Hematopoietic multipotent progenitor cell treated with erythropoietin and hydrocortisone succinate and interleukin-3 and kit ligand, for 17 days (in vitro differentiated cells): ENCODE measurements at places on chromosomes 5 and 9.

- DNase-seq, result no peak
Observed at GRCh38 chr5:29089591-29090130, 2051.3 kb upstream of the CDH9 start.

GRCh38 chr5:1544294-1544961 is 20.7 kb upstream of the LPCAT1 start:
- no peak for DNase-seq

- DNase-seq, result no peak
Observed at GRCh38 chr5:38556599-38557307, at the start of gene LIFR. TSS of gene LIFR (minus strand) at chr5:38556646. CDS start at chr5:38530647, 25,999 bp downstream.

- DNase-seq, result no peak
Observed at GRCh38 chr5:67178085-67178484, 18.5 kb downstream of the CD180 start.

DNA sequence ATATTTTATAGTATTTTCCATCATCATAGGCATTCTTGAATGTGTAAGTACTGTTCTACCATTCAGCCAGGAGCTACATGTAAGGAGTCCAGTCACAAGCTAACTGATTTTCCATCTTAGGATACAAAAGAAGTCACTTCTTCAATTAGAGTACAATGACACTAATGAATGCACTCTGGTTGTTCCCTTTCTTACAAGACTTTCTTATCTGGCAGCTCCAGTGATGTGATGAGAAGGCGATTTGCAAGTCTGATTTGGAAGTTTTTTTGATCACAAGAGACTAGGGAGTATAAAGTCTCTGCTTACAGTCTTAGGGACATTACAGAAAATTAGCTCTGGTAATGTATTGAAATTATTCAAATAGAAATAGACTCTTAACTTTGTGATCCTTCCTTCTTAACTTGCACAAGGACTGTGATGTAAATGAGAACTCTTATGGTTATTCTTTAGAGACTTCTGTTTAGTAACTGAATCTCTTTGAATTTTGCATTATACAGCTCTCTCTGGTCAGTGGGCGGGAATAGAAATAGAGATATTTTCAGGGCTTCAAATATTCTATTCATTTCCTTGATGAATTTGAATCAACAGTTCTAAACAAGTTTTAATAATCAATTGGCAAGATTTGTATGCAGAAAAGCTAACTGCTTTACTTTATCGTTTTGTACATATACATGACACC is 130.4 kb upstream of the CDH6 start:
- DNase-seq, result no peak

DNA sequence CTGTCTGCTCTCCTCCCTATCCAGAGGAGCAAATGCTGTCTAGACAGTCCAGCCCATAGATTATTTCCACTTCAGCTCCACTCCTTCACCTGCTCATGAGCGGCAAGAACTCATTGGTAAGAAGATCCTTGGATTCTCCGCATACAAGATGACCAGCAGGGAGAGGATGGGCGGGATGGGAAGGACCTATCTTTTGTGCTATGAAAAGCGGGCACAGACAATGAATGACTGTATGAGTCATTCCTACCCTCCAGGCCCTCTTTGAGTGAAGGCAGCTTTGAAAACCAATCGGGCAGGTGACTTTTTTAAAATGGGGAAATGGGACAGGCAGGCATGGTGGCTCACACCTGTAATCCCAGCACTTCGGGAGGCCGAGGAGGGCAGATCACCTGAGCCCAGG is 49.4 kb downstream of the SMIM23 start:
- no peak for DNase-seq

DNA sequence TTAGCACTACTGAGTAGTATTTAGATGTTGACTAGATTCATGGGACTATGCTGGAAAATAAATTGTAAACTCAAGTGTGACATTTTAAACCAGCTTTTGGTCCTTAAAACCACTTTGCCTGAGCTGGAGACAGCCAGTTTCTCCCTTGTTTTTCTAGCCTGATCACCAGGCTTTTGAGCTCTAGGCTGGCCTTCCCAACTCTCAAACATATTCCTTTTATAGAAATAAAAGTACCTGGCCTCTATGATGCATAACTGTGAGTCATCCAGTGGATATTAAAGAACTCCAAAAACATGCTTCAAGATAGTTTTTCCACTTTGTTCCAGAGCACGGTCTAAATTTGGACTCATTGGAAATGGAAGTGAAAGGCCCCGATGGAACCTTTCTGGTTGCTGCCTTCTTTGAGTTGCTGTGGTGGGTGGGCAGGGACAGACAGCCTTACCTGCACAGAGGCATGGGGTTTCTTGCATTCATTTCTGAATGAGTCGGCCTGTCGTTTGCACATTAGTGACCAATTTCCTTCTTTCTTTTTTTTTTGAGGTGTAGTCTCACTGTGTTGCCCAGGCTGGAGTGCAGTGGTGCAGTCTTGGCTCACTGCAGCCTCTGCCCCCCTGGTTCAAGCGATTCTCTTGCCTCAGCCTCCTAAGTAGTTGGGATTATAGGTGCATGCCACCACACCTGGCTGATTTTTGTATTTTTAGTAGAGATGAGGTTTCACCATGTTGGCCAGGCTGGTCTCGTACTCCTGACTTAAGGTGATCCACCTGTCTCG is 43.1 kb downstream of the TRIO start:
- DNase-seq, result no peak

DNA sequence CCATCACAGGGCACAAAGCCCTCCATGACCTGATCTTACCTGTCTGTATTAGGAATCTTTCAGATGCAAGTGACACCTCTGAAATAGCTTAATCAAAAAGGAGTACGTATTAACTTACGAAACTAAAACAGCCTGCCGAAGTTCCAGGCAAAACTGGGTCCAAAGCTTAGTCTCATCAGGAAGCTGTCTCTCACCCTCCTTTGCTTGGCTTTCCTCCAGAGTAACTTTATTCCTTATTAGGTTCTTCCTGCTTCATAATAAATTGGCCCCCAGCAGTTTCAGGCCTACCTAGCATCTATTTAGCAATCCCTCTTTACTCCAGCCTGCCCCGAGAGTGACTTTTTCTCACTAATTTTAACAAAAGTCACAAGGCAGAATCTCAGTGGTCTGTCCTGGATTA is 58.4 kb upstream of the STK32A start:
- no peak for DNase-seq

GRCh38 chr9:36864491-36865410 is 169.3 kb downstream of the PAX5 start:
- no peak for DNase-seq

DNA sequence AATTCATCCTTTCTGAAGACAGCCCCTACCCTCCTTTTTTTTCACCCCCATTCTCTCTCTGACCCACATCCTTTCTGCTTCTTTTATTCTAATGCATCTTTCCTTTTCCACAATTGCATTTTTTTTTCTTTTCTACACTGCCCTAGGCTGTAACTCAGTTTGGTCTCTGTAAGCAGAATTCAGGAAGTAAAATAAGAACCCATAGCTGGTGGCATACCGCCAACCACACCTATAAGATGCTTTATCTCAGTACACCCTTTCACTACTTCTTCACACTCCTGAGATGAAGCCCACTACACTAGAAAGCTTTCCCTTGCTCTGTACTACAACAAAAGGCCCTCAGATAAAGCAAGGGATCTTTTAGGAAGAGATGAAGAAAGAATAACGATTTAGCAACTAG is 16.1 kb upstream of the TSSK1B start:
- DNase-seq, result no peak

DNA sequence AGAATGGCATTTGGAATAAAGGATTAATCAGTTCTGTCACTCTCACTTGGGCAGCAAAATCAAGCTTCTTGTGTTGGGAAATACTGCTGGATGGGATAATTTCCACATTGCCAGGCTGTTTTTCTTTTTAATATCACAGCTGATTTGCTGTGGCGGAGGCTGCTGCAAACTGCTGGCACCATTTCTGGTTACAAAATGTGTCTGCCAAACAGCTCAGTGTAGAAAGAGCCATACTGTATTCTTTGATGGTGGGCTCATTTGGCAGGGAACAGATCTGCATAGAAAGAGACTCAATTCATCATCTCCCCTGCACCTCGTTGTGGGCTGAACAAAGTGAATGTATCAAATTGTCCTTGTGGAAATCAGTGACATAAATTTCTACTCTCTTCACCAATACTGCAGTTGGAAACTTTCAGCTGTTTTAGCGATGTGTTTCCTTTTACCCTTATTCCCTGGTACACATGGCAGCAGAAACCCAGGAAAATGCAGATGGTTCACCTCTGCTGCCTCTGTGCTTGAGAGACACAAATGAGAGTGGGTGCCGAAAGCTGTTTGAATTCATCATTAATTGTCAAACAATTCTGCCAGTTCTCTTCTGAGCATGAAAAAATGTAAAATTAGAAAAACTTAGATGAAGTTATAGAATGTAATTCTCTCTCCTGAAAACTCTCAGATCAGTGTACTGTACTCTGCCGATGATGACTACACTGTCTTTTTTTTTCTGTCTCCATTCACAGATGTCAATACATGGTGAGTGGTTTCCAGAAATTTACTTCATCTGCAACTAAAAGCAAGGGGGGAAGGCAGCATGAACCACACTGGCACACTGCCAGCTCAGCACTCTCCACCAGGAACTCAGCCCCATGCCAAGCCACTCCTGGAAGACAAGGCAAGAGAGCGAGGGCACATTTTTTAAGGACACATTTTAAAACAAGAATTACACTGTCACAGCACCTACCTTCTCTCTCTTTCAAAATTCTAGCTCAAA is 75.0 kb downstream of the HMHB1 start:
- DNase-seq, result no peak

GRCh38 chr9:6183227-6183551 is 32.4 kb upstream of the IL33 start:
- DNase-seq, result no peak

- DNase-seq, result no peak
Observed at GRCh38 chr5:1038417-1039209, 30.0 kb downstream of the NKD2 start.

- DNase-seq, result no peak
Observed at GRCh38 chr9:3575821-3576220, 50.0 kb upstream of the RFX3 start.

- no peak for DNase-seq
Observed at GRCh38 chr5:54387659-54388232, 67.8 kb upstream of the HSPB3 start.

GRCh38 chr5:56349461-56349860 is 116.3 kb upstream of the ANKRD55 start:
- no peak for DNase-seq

- DNase-seq, result no peak
Observed at GRCh38 chr5:35149041-35149440, 81.2 kb downstream of the PRLR start.

GRCh38 chr5:114988096-114988495 is 181.6 kb downstream of the TRIM36 start:
- DNase-seq, result no peak

DNA sequence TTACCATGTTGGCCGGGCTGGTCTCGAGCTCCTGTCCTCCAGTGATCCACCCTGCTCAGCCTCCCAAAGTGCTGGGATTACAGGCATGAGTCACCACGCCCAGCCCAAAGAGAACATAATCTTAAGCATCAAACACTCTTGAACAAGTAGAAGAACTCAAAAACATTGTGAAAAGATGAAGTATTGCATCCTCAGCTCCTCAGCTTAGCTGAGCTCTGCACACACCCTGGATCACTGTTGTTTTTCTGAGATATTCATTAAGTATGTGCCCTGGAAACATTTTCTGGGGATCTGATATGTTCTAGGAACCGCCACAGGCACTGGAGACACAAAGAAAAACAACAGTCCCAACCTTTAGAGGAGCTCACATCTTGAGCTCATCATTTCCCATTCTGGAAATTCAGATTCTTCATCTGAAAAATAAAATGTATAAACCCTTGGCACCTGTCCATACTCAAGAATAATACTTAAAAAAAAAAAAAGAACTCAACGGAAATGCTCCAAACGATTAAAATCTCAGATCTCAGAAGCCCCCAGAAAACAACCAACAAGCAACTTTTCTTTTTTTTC is 62.2 kb upstream of the ZNF462 start:
- no peak for DNase-seq

DNA sequence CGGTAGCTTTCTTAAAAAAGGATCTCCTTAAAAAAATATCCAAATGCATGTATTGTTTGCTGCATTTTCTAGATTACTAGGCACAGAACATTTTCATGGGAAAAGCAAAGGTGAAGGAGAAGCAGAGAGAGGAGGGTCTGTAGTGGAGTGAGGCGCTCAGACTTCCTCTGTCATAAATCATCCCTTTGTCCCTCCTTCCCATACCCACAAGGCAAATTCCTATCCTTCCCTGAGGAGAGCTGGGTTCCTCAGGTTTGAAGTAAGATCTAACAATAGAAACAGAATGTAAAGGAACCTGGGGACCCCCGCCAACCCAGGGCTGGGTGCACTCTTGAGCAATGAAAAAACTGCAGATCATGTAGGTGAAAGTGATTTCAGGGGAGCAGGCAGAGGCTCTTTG is 149.2 kb upstream of the ANKH start:
- DNase-seq, result no peak

GRCh38 chr5:140321796-140322195 is 18.9 kb upstream of the PFDN1 start:
- DNase-seq, result no peak

DNA sequence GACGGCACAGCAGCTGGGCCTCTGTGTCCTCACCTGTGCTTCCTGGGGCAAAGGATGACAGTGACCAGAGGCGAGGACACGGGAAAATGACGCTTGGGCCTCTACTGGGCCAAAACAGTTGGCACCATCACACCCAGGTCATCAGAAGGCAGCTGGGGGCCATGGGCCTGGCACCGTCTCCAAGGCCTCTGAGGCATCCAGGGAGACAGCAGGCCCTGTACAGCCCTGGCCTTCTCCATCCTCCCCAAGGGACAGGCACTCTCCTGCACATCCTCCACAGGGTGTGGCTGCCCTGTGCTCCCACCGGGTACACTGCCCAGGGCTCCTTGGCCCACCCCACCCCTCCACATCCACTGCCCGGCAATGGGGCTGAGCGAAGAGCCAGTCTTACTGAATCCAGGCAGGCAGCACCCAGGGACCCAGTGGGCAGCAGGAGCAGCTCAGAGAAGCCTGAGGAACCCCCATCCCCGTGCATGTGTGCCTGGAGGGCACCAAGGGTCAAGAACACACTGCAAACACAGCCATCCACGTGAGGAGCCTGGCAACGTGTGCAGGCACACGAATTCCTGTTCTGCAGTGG is 4.0 kb downstream of the LPCAT1 start:
- no peak for DNase-seq

DNA sequence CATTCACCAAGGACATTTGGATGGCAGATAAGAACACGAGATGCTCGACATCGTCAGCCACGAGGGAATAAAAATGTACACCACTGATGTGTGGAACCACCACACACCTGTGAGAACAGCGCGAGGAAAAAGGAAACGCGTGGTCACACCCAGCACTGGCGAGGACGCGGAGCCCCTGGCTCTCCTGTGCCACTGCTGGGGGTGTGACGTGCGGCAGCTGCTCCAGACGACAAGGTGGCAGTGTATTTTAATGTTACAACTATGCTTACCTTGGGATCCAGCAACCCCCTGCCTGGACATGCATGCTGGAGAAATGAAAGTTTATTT is 13.6 kb upstream of the CEP72 start:
- no peak for DNase-seq

DNA sequence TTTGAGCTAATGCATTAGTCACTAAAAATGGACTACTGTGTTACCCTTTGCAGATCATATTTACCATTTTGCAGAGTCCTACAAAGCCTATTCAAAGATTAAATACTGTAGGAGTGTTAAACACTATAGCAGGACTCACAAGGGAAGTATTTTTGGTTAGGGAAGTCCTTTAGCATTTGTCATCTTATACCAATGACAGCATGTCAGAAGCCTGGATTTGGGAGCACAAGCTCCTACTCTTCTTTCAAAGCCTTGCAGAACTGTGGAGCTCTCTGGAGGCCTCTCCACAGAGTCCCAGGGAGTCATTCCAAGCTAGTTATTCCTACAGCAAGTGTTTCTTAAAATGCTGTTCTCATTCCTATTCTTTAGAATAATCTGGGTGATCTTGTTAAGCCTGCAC is 288.8 kb downstream of the PIK3R1 start:
- DNase-seq, result no peak

GRCh38 chr5:65157906-65158603 is 323.7 kb downstream of the ADAMTS6 start:
- no peak for DNase-seq
